Astrocyte (in vitro differentiated cells and primary cell): ENCODE measurements at places on chromosomes 3 and 15. TPM values are rescaled to one million over a fixed set of nuclear protein-coding genes. Genes with fewer than 3 reads are reported as not detected.

DNA sequence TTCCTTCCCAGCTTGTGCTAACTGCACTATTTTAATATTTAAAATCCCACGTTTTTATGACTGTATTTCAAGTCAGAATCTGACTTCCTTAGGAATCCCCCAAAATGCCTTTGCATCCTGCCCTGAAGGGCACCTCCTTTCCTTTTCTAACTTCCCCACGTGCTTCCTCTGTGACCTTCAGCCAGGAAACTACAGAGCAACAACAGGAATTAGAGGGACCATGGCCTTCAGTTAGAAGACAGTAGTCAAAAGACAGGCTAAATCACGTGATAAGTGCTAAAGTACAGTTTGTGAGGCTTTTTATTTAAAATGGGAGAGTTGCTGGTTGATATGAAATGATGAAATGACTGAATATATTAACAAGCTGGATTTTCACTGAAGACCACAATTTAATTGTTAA lies 11.8 kb upstream of the ABHD10 start:
- no peak for DNase-seq

- no peak for DNase-seq
These were observed 346.8 kb upstream of the EPHA6 start for GRCh38 chr3:96467639-96468038.

- DNase-seq = no peak
These were observed 353.0 kb downstream of the NLGN1 start for GRCh38 chr3:173750591-173750990.

GRCh38 chr15:81710328-81710727 lies 335.5 kb downstream of the MEX3B start:
- DNase-seq = no peak

DNA sequence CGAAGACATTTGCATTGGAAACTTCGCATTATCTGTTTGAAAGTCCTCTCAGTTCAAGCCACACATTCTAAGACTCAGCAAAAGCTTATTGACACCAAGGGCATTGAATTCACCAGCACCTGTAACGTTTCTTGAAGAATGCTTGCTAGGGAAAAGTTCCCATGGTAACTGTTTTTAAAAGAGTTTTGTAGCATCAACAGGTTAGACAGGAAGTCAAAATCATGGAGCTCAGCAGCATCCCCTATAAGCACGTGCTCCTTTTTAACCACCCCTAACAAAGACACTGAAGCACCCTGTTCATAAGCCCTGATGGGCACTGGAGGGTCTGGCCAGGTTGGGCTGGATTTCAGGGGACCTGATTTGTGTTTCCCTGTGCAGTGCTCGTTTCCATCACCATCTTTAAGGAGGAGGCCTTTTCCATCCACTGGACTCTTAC lies 229.7 kb upstream of the BHLHE40 start:
- no peak for DNase-seq

The TRPM1 gene
- not detected in 2 replicates for total RNA-seq
